Foreskin keratinocyte (primary cell): ENCODE measurements at places on chromosomes 7 and 10.

DNA sequence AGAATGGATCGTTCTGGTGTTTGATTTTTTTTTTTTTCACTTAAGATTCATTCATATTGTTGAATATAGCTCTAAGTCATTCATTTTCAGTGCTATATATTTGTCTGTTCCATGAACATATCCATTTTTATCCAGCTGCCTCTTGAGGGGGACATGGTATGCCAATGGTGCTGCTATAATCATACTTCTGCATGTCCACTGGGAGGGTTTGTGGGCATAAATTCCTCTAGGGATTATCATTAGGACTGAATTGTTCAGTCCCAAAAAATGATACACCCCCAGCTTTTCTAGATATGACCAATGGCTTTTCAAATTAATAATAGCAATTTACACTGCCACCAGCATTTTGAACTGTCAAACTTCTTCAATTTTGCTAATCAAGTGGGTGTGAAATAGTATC is 41.1 kb downstream of the CAV1 start:
- DNase-seq: no peak

GRCh38 chr7:2807845-2808772 is 36.0 kb downstream of the GNA12 start:
- DNase-seq: no peak

- no peak for DNase-seq
Observed at GRCh38 chr7:89264126-89264525, 468.6 kb upstream of the TEX47 start.

DNA sequence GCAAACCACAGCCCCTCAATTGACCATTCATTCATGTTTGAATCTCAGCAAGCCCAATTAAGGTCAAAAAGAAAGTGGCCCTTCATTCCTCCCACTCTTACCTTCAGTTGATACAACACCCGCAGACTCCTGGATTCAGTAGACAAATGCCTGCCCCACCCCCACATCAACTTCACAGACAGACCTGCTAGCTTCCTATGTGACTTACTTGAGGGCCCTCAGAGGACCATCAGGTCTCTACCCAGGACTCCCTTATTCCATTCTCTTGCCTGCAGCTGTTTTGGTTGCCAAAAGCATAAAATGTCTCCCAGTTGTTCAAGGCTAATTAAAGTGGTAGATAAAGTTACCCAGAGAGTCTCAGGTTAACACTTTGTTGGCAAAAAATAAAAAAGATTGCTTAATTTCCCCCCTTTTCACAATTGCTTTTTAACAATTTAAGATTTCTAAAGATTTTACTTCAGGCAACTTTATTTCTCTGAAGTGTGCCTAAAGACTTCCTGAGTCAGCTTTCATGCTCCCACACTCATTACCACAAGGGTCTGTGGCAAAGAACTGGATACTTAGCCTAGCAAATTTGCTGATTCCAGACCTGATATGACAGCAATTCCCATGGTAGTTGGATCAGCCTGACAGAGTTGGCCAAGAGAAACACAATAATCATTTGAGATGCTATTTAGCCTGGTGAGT is 3.3 kb upstream of the MTERF1 start:
- no peak for DNase-seq

DNA sequence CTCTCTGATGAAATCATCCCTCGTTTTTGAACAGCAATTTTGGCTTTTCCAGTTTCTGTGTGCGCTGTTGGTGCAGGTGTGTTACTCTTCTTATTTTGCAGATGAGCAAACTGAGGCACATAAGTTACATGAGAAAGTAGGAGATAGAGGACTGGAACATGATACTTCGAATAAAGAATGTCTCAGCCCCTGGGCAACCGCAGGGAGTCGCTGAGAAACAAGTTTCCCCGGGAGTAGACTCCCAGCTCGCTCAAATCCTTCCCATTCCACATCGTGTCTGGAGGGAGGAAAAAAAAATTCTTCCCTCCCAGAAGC is 18.0 kb downstream of the MXI1 start:
- DNase-seq: no peak

DNA sequence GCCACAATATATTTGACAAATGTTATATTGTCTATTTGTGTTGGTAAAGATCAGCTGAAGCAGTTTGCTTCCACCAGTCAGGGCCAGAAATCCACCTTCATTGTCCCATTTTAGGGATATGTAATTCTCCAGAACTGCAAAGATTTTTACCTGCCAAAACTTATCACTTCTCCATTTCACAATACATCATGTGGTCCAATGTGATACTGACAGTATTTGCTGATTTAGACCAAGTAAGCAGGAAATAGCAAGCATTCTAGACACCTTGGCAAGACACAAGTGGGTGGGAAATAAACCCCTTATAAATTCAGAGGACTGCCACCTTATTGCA is 18.5 kb upstream of the LIPA start:
- no peak for DNase-seq

DNA sequence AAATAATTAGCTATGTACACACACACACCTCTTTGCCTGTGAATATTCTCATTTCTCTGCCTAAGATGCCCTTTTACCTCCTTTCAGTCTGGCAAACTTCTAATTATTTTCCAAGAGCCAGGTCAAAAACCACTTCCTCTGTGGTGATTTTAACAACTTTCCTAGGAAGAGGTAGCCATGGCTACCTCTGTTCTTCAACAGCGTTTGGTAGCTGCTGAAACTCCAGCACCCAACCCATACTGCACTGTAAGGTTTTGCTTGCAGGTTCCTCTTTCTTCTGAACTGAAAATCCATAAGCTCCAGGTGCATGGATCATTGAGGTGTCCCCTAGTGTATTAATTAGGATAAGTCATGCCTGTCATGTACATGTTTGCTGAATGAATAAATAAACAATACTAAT is 25.6 kb downstream of the NRCAM start:
- no peak for DNase-seq

GRCh38 chr7:25386311-25386744 is 158.0 kb upstream of the NPVF start:
- DNase-seq: no peak

GRCh38 chr10:34655286-34656170 is 159.6 kb downstream of the PARD3 start:
- no peak for DNase-seq

DNA sequence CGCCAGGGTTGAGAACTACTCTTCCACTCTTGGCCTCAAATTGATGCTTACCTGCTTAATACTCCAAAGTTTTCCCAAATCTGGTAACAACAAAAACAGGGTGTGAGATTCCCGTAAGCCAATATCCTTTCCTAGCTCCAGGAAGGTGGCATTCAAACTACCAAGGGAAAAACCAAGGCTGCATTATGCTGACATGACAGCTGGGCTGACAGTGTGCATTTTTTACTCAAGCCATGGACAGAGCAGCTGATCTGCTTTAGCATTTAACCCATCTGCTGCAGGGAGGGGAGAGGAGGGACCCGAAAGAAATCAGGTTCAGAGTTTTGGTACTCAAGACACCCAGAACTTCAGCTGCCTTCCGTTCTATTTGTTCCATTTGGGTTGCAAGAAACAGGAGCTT is 49.8 kb upstream of the RAPGEF5 start:
- no peak for DNase-seq

DNA sequence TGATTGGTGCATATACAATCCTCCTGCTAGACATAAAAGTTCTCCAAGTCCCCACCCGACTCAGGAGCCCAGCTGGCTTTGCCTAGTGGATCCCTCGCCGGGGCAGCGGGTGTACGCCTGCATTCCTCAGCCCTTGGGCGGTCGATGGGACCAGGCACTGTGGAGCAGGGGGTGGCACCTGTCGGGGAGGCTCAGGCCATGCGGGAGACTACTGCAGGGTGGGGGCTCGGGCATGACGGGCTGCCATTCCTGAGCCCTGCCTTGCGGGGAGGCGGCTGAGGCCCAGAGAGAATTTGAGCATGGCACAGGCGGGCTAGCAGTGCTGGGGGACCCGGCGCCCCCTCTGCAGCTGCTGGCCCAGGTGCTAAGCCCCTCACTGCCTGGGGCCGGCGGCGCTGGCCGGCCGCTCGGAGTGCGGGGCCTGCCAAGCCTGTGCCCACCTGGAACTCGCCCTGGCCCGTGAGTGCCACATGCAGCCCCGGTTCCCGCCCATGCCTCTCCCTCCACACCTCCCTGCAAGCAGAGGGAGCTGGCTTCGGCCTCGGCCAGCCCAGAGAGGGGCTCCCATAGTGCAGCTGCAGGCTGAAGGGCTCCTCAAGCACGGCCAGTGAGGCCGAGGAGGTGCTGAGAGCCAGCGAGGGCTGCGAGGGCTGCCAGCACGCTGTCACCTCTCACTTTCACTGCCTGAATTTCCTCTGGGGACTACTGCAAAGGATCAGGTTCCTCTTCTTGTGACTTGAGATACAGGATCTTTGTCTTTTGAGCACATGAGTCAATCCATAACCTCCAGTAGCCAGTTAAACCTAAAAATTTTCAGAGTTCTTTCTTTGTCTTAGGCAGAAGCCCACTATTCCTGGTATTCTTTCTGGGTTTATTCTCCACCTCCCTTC is 25.1 kb upstream of the ELOVL3 start:
- no peak for DNase-seq

DNA sequence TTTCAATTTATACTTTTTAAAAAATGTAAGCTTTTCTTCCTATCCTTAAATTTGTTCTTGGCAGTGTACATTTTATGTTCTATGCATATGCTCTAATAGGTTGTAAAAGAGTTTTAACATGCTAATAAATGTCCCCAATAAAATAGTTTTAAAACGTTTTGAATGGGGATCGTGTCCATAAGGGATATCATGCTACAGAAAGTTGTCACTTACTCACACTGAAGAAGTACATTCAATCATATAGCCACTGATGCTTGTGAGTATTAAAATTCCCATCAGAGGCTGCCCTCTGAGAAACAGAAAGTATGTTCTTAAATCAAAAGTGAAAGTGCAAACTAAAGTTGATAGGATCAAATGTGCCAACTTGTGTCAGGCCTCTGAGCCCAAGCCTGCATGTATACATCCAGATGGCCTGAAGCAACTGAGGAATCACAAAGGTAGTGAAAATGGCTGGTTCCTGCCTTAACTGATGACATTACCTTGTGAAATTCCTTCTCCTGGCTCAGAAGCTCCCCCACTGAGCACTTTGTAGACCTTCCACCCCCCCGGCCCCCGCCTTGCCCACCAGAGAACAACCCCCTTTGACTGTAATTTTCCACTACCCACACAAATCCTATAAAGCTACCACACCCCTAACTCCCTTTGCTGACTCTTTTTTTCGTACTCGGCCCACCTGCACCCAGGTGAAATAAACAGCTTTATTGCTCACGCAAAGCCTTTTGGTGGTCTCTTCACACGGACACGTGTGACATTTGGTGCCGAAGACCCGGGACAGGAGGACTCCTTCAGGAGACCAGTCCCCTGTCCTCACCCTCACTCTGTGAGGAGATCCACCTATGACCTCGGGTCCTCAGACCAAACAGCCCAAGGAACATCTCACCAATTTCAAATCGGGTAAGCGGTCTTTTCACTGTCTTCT is 877 bp upstream of the NOD1 start:
- peak; percentile 32 for DNase-seq

DNA sequence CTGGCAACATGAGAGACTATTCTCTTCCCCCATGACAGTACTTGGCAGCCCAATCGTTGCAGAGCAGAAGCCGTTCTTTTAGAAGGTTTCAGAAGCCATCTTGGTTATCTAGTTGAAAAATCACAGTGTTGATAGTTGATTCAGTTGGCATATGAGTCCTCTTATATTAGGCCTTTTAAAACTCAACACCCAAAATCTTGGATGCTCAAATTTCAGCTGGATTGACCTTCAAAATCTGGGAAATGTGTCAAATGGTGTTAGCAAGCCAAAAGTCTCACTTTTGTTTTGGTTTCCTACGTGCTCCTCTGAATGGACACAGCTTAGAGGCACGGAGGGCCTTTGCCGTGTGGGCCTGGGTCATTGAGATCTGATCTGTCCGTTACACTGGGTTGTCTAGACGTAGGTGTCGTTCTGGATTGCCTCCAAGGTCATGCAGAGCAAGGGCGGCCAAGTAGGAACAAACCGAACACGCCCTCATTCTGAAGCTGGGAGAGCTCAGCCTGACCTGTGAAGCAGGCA is 59.3 kb upstream of the BMPER start:
- DNase-seq: no peak

GRCh38 chr7:151673216-151673615 is 153.5 kb upstream of the RHEB start:
- DNase-seq: no peak

DNA sequence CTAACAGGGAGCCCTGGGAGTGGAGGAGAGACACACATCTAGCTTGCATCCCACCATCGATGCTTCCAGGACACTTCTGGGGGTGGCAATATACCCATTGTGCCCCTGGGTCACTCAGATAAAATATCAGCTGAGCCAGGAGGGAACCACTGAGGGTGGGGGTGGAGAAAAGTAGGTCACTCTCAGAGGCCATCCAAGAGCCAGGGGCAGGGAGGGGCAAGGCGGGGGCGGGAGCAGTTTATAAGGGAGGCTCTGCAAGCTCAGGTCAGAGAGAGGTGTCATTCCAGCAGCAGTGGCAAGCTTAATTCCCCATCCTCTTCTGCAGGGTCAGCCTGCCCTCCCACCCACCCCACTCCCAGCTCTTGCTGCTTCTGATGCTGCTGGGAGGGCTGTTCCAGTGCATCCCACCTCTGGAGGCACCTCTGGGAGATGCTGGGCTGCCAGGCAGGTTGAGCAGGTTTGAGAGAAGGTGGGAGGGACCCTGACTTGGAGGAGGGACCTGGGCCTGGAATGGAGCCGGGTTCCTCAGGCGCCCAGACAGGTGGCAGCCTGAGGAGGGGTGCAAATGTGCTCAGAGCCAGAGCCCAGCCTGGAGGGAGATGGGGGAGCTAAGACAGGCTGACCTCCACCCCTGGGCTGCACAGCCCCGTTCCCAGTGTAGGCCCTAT is 20.1 kb upstream of the TLX1 start:
- no peak for DNase-seq

DNA sequence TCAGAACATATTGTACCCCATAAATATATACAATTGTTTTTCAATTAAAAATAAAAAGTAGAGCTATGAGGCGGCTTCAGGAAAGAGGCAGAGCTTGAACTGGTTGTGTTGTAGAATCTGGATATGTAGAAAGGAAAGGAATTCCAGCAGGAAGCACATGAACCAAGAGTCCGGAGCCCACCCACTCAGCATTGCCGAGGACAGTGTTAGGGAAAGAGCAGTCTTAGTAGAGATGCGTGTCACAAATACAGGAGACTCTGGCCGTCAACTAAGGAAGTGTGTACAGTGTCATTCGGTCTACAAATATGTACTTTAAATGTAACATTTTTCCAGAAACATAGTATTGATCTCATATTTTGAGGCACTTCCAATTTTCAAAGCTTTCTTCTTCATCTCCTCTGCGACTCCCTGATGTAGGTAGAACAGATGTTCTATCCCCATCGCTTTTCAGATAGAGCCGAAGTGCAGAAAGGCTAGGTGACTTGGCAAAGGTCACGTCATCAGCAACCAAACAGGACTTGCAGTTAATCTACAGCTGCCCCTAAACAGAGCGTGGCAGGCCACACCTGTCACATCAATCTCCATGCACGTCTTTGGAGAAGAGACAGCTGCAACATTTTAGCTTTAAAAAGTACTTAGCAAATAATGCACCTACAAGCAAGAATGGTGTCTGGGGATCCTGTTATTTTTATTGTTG is 25.3 kb upstream of the GJD4 start:
- DNase-seq: no peak
